HFF-Myc (cell line): ENCODE measurements at places on chromosomes 7 and 10.

GRCh38 chr10:970311-971149 lies 17.7 kb upstream of the GTPBP4 start:
- DNase-seq, result no peak

GRCh38 chr10:29857843-29858701 lies 201.3 kb downstream of the JCAD start:
- no peak for DNase-seq

- DNase-seq, result no peak
Measured at GRCh38 chr10:4301291-4302045, 516.5 kb upstream of the KLF6 start.

- DNase-seq, result no peak
Measured at GRCh38 chr10:68870061-68870460, 31.1 kb upstream of the DDX50 start.

GRCh38 chr10:103333934-103334520 lies 16.9 kb downstream of the PCGF6 start:
- DNase-seq, result no peak

GRCh38 chr10:107708981-107709380 lies 544.5 kb upstream of the SORCS1 start:
- DNase-seq, result no peak

DNA sequence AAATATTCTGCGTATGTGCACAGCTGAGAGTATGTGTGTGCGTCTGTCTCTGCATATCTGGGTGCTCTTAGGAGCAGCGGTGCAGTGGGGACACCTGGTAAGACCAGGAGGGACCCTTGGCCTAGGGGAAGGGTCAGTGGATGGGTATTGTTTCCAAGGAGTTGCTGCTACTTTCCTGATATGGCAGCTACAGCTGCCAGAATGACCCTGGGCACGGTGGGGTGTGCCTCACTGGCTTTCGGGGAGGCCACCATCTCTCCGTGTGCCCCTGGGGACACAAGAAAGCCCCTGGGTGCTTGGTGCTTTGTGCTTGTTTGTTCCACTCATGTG lies 8.6 kb downstream of the PFKFB3 start:
- DNase-seq, result no peak

- no peak for DNase-seq
Measured at GRCh38 chr10:108036265-108036664, 871.8 kb upstream of the SORCS1 start.

DNA sequence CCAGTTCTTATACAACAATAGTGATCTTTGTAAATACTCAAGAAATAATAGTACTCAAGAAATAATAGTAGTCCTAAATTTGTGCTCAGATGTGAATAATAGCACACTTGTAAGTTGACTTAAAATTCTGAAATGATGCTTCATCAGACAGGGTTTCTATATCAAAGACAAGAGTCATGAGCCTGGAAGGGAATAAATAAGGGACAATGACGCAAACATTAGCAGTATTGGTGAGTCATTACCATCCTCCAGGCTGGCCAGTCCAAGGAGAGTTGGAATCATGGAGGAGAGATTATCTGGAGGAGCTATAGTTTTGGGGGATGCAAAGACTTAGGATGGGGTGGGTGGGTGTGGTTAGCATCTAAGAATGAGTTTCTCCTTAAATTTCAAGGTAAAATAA lies 6.1 kb upstream of the SH3PXD2A start:
- no peak for DNase-seq

GRCh38 chr7:35802649-35803048 lies 1.8 kb downstream of the SEPTIN7 start:
- no peak for DNase-seq

GRCh38 chr10:70328967-70329366 lies 45.2 kb upstream of the NPFFR1 start:
- DNase-seq, result no peak

DNA sequence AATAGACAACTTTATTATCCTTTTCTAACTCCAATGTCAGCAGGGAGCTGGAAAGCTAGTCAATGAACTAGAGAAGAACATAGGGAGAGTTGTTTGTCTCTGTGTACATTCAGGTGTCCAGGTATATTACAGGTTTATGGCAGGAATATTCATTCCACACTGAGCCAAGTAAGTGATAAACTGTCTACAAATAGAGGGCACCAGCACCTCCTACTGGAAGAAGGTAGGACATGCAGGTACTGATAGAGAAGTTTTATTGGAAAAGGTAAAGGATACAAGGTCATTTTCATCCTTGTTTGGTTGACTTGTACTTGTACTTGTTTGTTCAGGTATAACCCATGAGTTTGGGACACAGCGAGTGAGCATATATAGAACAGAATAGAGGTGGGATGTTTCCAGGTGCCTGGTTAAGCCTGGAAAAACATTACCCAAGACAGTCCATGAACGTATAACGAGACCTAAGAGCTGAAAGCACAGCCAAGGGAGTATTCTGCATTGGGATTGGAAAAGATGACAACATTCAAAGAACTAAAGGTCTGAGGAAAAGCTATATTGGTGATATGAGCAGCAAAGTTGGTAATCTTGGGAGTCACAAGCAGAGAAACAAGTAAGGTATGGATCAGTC lies 61.4 kb upstream of the PPP1R3C start:
- DNase-seq, result no peak

DNA sequence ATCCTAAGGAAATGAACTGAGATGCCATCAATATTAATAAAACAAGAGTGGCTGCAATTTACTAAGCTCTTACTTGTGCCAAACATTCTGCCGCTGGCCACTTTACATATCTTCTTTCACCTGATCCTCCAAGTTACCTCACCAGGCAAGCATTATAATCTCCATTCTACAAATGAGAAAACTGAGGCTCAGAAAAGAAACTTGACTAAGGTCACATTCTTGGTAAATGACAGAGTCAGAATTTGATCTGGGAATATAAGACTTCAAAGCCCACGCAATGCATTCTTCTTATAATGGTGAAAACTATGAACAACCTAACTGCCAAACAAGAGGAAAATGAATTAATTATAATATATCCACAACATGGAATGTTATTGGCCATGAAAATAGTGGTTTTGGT lies 46.1 kb upstream of the SMNDC1 start:
- no peak for DNase-seq

DNA sequence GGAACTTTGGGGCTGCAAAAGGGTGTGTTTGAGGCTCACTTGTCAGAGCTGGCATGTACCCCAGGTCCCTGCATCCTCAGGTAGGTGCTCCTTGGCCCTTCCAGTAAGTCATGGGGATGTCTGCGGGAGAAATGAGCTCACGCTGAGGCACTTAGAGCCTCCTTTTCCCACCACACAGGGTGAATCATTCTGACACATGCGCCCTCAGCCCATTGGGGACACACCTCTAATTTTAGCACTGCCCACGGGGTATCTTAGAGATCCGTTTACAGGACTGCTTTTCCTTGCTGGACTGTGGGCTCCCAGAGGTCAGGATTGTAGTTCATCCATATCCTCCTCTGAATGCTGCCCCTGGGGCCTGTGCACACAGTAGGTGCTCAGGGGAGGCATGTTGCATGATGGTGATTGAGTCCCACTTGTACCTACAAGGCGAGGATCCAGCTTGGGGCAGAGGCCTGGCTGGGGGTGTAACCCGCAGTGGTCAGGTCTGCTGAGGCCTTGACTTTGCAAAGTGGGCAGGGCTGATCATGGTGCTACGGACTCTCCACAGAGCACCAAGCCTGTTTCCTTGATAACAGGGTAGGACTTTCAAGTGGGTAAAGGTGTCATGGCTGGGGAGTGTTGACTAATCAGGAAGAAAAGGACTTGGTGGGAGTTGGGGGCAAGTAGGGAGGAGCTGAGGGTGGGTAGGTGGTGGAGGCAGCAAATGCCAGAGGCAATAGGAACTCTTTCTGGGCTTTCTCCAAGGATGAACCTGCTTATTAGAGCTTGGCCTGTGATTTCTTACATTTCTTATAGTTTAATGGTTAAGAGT lies 5.8 kb downstream of the TSPAN15 start:
- DNase-seq, result no peak

DNA sequence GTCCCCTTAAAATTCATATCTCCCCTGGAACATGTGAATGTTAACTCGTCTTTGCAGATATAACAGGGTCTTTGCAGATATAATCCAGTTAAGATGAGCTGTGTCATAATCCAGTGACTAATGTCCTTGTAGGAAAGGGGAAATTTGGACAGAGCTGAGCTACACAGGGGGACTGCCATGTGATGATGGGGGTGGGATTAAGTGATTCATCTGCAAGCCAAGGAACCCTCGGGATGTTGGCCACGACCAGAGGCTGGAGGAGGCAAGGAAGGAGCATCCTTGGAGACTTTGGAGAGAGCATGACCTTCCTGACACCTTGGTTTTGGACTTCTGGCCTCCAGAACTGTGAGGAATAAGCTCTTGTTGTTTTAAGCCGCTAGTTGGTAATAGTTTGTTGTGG lies 153.9 kb upstream of the PCBD1 start:
- no peak for DNase-seq

DNA sequence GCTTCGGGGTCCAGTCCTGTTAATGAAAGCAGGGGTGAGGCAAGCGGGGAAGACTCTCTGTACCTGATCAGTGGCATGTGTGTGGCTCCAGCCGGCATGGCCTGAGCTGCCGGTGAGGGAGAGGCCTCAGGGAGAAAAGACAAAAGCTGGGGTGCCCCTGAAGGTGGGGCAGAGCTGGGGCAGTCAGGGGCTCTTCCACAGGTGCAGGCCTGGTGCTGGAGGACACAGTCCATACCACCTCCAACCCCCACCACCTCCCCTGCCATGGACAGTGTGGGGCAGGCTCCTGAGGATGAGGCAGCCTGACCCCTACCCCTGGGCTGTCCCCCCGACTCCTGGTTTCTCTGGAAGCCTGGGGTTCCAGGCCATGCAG lies 129.5 kb downstream of the LHPP start:
- no peak for DNase-seq

- DNase-seq, result no peak
Measured at GRCh38 chr7:27110186-27111031, 7.9 kb upstream of the HOXA2 start.

- DNase-seq, result no peak
Measured at GRCh38 chr7:132480534-132480933, 95.7 kb downstream of the PLXNA4 start.

DNA sequence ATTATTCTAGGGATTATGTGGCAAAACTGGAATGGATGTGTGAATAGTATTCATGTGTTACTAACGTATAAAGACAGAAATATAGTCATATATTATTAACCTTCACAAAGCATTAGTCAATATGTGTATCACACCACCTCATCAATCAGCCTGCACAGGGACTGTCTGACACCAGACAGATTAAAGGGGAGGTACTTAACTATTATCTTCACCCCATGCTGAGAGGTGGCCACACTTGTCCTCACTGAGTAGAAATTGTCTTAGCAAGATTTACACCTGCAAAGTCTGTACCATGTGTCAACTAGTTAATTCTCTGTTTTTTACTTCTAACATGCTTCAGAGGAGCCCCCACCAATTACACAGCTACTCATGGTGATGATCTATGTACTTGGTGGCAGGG lies 146.3 kb upstream of the LRGUK start:
- no peak for DNase-seq

DNA sequence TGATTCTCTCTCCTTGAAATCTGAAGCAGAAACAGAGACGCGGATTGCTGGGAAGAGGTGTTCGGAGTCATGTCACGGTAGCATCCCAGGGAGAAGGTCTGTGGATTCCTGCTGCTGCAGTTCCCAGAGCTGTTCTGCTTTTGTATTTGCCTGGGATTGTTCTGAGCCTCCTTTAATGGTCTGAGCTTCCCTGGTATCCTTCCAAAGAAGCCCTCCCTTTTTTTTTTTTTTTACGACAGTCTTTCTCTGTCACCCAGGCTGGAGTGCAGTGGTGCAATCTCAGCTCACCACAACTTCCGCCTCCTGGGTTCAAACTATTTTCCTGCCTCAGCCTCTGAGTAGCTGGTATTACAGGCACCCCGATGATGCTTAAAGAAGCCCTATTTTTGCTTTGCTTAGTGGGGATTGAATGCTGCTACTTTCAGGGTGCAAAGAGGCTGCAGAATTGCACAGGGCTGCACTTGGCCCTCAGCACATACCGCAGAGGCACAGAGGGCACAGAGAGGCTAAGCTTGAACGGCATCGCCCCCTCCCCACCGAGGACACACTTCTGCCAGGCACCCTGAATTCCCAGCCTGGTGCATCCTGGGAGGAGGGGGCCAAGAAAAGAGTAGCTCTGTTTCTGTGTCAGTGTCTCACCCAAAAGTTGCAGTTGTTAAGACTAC lies 208.6 kb upstream of the GALNT17 start:
- no peak for DNase-seq

- DNase-seq, result no peak
Measured at GRCh38 chr7:46626261-46626660, 705.2 kb upstream of the IGFBP3 start.

DNA sequence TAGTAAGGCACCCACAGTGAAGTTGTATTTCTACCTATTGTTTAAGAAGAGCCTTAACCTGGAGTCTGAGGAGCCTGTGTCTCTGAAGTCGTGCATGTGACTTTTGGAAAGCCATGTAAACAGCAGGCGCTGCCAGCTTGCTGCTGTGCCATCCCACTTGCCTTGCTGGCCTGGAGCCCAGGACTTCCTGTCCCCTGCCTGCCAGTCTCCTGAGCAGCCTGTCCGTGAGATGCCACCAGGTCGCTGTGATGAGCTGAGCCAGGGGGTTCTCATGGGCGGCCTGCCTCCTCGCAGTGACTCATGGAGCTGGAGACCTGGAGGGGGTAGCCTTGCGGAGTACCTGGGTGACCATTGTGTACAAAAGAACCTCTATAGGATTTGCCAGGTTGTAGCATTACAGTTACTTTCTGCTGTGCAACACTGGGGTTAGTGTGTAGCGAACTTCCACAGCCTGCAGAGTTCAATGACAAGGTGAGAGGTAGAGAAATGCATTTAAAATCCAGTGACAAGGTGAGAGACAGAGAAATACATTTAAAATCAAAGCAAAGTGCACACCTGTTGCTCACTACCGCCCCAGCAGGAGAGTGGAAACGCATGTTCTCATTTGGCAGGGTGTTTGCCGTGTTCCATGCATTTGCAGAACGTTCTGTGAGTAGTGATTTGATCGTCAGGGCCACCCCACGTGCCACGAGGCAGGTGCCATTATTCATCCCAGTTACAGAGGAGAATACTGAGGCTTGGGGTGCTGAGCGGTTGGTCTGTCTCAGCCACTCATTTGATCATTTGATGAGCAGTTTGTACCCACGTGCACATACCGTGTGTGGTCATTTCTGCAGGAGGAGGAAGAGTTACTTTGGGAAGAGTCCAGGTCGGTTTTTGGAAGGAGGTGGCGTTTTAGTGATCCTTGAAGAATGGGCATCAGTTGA lies 36.6 kb upstream of the BHLHA15 start:
- no peak for DNase-seq

DNA sequence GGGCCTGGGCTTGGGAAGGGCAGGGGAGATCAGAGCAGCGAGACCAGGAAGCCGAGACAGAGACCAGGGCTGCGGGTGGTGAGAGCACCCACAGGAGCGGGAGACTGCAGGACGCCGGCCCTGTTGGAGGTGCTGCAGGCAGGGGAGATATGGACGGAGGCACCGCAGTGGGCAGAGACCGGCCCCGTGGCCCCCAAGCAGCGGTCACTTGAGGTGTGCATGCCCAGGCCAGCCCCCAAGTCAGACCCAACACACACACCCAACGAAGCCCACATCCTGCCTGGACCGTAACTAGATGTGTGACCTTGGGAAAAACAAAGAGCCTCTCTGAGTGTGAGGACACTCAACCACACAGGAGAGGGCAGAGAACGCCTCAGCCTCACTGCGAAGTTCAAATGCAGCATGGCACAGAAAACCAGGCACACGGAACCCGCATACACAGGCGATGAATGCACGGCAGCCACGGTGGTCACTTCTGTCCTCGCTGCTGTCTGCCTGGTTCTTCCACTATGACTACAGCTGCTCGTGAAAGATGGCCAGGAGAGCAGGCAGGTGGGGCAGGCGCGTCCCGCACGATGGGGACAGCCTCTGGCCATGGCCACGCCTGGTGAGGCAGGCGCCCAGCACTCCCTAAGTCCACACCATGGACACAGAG lies 214.7 kb downstream of the MAD1L1 start:
- no peak for DNase-seq
